ENCODE measurements at places on chromosomes 12 and 14.

GRCh38 chr12:46892034-46892705, 66.4 kb upstream of the SLC38A4 start:
- DNase-seq = no peak

DNA sequence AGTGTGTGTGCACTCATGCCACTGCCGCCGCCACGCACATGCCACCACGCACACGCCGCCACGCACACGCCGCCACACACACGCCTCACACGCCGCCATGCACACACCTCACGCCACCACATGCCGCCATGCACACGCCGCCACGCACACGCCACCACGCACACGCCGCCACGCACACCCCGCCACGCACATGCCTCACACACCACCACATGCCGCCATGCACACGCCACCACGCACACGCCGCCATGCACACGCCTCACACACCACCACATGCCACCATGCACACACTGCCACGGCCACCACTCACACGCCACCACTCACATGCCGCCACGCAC, 6.3 kb downstream of the CLBA1 start:
- no peak for DNase-seq

DNA sequence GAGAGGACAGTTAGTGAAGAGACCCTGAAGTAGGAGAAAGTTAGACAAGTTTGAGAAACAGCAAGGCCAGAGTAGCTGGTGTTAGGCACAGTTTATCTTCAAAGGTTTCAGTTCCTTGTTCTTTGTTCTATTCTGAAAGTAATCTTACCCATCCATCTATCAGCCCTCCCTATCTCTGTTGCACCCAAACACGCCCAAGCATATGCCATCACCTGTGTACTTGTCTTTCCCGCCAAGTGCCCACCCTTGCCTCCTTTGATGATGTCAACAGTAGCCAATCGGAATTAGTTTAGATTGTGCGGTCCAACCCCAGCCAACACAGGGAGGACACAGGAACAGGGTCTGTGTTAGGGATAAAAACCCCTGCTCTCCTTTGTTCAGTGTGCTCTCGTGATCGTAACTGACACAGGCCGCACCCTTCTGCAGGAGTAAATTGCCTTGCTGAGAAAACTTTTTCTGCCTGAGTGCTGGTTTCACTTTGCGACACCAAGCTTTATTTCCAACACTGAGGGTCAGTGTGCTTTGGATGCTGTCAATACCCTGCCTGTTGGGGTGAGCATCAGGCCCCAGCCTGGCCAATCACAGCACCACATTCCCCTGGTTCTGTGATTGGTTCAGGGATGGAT, 4.7 kb upstream of the TMEM229B start:
- no peak for DNase-seq

DNA sequence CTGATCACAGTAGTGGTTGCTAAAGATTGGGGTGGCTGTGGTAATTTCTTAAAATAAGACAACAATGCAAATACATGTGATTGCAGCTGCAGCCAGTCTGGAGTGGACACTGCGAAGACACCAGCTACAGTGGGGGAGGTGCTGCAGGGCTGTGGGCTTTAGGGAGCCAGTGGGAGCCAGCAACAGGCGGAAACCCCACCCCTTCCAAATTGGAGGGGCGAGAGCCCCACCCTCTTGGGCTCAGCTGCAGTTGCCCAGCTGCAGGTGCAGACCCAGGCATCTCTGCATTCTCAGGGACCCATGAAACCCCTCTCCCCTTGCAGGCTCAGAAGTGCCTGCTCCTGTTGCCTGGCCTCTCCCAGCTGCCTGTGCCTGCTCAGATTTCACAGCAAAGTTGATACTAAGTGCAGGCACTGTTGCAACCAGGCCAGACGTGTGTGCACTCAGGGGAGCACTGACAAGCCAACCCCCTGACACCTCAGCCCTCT, 104.8 kb downstream of the MYF5 start:
- DNase-seq = no peak

DNA sequence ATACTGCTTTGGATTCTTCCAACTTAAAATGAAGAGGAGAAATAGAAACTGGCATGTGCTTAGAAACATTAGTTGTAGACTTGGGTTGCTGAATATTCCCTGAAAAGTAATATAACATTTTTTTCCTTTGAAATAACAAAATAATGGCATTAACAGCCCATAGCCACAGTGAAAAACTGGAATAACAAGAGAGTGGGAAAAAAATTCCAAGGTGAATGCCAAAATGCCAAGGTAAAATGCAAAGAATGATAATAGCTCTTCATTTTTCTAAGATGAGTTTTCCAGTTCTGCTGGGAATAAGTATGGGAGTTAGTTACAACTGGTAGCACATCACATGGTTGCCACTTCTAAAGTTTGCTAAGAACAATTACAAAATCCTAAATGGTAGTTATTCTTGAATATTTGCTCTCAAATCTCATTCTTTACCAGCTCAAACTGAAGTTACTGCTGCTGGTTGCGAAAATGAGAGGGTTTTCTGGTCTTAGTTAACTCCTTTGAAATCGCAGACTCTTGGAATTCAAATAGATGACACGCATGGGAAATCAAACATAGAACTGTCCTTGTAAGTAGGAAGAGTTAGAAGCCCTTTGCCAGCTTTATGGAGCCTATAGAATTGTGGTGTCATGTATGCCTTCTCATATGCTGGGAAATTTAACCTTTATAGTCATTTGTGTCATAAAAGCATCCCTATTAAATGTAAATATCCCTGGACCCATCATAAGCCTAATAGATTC, 165.0 kb upstream of the DCN start:
- DNase-seq = no peak

- no peak for DNase-seq
Measured at GRCh38 chr12:98750511-98750910, 105.4 kb downstream of the APAF1 start.

GRCh38 chr12:121781484-121781997, 11.9 kb downstream of the RHOF start:
- DNase-seq = no peak

- no peak for DNase-seq
Measured at GRCh38 chr12:87365423-87365822, 663.8 kb downstream of the C12orf50 start.

DNA sequence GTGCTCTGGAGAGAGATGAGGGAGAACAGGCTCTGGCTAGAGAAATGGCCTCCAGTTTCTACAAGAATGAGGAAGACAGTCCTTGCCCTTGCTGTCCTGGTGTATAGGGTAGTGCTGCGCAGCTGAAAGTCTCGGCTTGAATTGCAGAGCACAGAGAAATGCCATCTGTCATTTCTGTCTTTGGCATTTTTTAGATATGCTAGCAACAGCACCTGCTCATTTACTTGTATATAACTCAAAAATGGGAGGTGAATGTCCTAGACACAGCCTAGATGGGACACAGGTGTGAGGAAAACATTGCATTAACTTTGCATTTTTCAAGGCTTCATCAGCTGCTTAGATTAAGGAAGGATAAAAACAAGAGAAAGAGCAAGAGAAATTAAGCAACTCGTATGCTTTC, 35.8 kb downstream of the GPR19 start:
- DNase-seq = no peak

GRCh38 chr12:118432812-118433545, 56.6 kb downstream of the SUDS3 start:
- DNase-seq = no peak

DNA sequence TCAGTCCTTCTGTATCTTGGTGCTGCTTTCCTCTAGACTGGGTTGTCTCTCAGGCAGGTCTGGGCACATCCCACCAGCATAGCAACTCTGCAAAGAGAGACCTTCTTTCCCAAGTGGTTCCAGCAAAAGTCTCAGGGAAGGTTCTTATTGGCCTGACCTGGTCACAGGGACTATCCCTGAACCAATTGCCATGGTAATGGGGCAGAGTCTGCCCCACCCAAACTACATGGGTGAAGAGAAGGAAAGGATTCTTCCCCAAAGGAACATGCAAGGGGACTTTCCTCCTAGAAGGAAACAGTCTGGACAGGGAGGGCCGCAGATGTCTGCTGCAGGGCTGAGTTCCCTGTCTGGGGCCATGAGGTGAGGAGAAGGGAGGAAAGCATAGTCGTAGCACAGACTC, 122.2 kb upstream of the NCOR2 start:
- DNase-seq = no peak

- no peak for DNase-seq
Measured at GRCh38 chr12:14113031-14113430, 131.6 kb upstream of the GRIN2B start.

- DNase-seq = no peak
Measured at GRCh38 chr12:84554199-84554723, 358.3 kb downstream of the SLC6A15 start.

All from bone marrow (tissue), 2 donors.